ENCODE measurements at places on chromosomes 4 and X. TPM values are rescaled to one million over a fixed set of nuclear protein-coding genes. Genes with fewer than 3 reads are reported as not detected.

Gene GRIA3
- total RNA-seq: 5.0 TPM

Gene SAGE1
- total RNA-seq: not detected

Gene USP51
- total RNA-seq: 1.5 TPM

Gene ASB9
- total RNA-seq: 1.6 TPM

Gene CENPVL2
- not detected for total RNA-seq

Gene PRAF2
- total RNA-seq: 8.0 TPM

Gene PABPC1L2B
- total RNA-seq: not detected

Gene SLC9A7
- total RNA-seq: 46.8 TPM

Gene CT47B1
- total RNA-seq: not detected
